ENCODE measurements at places on chromosomes 2 and 18.

DNA sequence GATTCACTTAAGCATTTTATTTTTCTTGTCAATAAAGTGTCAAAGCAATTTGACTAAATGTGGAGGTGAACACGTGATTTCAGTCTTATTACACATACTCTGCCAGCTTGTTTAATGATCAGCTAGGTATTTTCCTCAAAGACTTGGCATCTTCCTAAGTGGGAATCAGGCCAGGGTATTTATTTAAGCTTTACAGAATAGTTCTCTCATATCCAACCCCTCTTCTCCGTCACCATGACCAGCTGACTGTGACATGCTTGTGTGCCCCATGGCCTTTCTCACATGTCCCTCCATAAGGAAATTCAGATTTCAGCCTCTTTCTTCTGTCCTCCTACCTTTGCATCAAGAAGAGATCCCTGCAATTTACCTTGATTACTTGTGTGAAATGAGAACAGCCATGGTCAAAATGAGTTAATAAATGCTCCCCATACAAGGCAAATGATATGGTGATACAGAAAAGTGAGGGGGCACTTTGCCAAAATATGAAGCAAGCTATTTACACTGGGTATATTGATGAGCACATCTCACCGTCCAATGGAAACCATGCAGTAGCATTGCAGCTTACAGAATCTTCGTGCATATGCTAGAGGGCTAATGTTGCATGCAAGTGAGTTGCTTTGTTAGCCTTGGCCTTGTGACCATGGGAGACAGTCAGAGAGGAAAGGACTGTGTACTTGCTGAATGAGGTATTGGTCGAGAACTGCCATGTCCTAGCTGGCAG is 202.2 kb downstream of the RNF152 start:
- no peak for DNase-seq

GRCh38 chr2:28674062-28674712 is 77.4 kb upstream of the PPP1CB start:
- DNase-seq, result no peak

- DNase-seq, result peak; percentile 68
Observed at GRCh38 chr2:232363784-232364615, 14.6 kb upstream of the ALPP start.

GRCh38 chr2:158315000-158315399 is 141.6 kb downstream of the CCDC148 start:
- DNase-seq, result no peak

DNA sequence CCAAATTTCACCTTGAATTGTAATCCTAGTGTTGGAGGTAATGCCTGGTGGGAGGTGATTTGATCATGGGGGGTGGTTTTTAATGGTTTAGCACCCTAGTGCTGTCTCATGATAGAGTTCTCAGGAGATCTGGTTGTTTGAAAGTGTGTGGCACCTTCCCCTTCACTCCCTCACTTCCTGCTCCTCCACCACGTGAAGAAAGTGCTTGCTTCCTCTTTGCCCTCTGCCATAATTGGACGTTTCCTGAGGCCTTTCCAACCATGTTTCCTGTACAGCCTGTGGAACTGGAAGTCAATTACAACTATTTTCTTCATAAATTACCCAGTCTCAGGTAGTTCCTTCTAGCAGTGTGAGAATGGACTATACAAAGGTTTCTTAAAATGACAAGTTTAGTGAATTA is 251.8 kb upstream of the NETO1 start:
- no peak for DNase-seq

GRCh38 chr2:195694553-195694952 is 37.5 kb downstream of the SLC39A10 start:
- no peak for DNase-seq

- DNase-seq, result no peak
Observed at GRCh38 chr2:47849368-47849767, 56.9 kb downstream of the FBXO11 start.

DNA sequence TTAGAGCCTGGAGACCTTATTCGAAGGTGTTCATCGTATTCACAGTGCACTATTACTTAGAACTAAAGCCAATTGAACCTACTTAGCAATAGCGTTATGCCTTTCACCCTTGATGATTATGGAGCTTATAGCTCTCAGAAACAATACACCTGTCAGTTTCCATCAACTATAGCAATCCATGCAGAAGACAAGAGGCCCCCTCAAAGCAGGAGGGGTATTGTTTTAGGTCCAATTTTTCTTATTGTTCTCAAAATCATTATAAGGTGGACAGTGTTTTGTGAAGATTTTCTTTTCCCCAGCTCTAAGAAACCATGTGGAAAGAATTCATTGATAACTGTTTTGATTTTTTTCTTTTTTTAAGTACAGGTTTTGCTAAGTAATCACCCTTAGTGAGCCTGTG is 135.5 kb downstream of the MEIS1 start:
- no peak for DNase-seq

GRCh38 chr2:58336416-58336815 is 95.3 kb upstream of the FANCL start:
- DNase-seq, result no peak

DNA sequence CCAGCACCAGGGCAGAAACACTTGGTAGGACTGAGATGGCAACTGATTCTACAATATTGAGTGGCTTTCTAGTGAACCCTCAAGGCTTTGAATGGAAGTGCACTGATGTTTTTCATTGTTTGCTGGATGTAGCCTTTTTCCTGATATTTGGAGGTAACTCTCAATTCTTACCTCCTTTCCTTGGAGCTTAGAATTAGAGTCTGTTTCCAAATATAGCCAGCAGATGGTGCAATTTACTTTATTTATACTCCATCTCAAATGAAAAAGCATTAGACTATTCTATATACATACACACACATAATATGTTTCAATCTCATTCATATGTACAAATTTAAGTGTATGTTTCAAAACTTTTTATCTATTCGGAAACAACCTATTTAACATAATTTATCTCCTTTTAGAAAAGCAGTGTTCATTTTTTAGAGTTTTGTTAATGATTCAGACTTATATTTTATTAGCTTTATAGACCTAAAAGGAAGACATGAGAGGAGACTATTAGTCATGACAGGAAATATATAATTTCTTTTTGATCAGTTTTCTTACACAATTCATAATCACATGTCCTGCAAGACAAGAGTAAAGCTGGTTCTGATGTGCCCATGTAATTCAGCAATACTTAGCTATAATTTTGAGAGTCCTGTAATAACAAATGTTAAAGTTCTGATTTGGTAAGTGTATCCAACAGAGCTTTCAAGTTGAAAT is 124.8 kb downstream of the NUP35 start:
- peak; percentile 27 for DNase-seq

GRCh38 chr2:176172007-176172894 is 15.1 kb downstream of the HOXD3 start:
- DNase-seq, result no peak

GRCh38 chr2:25279091-25279651 is 62.6 kb downstream of the DNMT3A start:
- peak; percentile 92 for DNase-seq

- DNase-seq, result no peak
Observed at GRCh38 chr2:19478409-19478808, 120.0 kb upstream of the OSR1 start.

DNA sequence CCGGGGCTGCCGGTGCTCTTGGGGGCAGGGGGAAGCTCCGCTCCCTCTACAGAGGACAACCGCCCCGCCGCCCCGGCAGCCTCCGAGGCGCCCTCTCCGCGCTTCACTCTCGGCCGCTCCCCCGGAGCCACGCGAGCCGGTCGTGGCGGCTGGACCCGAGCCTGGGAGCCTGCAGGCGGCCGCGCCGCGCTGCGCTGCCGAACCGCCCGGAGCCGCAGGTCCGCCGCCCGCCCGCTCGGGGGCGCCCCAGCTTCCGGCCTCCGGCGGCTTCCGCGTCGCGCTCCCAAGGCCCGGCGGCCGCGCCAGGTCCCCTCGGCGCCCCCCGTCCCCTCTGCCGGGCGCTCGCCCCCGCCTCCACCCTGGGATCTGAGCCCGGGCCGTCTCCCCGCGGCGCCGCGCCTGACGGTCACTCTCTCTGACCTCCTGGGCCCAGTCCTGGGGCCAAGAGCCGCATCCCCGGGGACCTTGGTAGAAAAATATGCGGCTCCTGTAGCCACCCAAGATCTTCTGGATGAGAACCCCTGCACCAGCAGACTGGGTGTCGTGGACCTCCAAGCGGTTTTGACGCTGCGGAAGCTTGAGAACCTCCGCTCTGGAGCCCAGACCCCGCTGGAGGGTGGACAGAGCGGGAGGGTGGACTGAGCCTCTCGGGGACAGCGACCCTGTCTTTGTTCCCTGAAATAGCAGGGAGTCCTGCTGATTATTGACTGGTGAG is 44.3 kb downstream of the SERTAD2 start:
- DNase-seq, result peak; percentile 88

DNA sequence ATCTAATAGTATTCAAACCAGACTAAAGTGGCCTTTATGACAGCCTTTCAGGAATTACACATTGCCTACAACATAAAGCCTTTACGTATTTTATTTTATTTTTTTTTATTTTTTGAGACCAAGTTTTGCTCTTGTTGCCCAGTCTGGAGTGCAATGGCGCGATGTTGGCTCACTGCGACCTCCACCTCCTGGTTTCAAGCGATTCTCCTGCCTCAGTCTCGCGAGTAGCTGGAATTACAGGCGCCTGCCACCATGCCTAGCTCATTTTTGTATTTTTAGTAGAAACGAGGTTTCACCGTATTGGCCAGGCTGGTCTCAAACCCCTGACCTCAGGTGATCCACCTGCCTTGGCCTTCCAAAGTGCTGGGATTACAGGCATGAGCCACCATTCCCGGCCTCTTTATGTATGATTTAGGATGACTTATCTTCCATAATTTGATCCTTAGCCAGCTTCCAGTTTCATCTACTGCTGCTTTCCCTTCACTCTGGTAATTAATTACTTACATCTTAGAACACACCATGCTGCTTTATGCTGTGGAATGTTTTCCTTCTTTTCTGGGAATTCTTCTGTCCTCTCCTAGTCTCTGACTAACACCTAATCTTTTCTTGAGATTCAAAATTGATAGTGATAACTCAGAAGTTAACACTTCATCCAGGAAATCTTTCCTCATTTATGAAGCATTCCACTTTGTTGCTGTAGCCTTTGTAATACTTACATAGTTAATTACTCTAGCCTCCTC is 2.6 kb downstream of the USP14 start:
- DNase-seq, result no peak

DNA sequence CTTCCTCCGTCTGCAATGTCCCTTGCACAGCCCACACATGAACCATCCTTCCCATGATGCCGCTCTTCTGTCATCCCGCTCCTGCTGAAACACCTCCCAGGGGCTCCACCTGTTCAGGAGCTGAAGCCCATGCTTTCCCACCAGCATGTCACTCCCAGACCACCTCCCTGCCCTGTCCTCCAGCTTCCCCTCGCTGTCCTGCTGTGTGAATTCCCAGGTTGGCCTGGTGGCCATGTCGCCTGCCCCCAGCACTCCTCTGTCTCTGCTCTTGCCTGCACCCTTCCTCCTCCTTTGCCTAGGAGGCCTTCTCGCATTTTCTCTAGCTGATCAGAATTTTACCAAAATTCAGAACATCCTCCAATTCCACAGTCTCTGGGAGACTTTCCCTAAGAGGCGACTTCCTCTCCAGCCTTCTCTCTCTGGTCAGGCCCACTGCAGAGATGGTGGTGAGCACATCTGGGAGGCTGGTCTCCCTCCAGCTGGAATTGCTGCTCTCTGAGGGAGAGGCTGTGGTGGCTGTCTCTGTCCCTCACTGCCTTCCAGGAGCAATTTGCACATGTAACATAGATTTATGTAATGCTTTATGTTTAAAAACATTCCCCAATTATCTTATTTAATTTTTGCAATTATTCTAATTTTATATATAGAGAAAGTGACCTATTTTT is 8.9 kb upstream of the IL1RL2 start:
- no peak for DNase-seq

DNA sequence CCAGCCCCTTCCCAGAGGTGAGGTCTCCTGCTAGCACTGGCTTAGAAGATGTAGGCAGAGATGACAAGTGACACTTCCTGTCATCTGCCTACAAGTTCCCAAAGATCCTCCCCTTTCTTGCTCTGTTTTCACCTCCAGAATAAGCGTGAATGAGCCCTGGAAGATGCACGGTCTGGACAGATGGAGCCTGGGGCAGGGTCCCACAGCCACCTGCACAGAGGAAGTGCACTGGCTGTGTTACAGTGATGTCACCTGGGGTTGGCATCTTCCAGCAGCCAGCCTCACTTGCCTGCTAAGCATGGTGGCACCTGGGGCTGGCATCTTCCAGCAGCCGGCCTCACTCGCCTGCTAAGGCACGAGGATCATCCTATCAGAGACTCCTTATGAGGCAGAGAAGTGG is 32.3 kb downstream of the TMEM18 start:
- no peak for DNase-seq

DNA sequence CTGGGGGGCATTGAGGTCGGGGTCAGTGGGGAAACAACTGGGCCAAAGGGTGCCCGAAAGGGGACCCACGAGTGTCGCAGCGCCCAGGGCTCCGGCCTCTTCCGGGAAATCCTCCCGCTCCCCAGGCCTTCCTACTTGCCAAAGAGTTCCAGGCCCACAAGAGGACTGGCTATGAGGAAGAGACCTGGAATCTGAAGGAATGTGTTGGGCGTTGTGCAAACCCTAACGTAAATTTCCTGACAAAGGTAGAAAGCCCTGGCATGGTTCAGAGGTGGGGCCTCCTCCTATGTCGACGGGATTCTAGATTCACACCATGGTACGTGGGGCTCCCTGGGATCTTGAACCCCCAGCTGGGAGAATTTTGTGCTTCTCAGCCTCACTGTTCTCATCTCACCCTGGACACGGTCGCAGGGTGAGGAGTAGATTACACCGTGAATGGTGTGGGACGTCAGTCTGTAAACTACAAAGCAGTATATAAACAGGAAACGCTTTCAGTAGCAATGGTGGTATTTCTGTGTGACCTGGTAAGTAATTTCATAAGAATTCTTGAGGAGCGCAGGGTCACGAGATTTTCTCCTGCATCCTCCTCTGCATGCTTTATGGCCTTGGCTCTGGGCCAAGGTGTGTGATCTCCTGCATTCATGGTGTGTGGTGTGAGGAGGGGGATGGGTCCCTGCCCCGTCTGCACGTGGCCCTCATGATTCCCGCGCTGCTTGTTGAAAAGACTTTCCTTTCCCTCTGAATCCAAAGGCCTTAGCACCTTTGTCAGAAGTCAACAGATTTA is 868 bp downstream of the HSBP1L1 start:
- peak; percentile 22 for DNase-seq

GRCh38 chr2:172833898-172834297 is 98.3 kb downstream of the RAPGEF4 start:
- DNase-seq, result no peak

DNA sequence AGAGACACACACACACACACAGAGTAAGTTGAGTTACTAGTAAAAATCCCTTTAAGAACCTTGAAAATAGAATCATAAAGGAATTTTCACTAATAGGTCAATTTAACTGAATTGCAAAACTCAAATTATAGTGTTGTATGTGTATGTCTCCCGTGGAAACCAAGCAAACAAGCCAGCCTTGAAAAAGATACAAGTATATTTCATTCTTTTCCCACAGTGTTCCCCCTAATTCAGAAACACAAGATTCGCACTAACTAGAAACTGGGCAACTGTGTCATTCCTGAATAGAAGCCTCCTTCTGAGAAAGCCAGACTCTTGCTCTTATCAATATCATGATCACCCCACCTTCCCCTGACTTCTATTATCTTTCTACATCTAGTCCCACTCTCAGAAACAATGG is 229.5 kb downstream of the PIEZO2 start:
- no peak for DNase-seq
